ENCODE measurements at places on chromosomes 11 and 22.

DNA sequence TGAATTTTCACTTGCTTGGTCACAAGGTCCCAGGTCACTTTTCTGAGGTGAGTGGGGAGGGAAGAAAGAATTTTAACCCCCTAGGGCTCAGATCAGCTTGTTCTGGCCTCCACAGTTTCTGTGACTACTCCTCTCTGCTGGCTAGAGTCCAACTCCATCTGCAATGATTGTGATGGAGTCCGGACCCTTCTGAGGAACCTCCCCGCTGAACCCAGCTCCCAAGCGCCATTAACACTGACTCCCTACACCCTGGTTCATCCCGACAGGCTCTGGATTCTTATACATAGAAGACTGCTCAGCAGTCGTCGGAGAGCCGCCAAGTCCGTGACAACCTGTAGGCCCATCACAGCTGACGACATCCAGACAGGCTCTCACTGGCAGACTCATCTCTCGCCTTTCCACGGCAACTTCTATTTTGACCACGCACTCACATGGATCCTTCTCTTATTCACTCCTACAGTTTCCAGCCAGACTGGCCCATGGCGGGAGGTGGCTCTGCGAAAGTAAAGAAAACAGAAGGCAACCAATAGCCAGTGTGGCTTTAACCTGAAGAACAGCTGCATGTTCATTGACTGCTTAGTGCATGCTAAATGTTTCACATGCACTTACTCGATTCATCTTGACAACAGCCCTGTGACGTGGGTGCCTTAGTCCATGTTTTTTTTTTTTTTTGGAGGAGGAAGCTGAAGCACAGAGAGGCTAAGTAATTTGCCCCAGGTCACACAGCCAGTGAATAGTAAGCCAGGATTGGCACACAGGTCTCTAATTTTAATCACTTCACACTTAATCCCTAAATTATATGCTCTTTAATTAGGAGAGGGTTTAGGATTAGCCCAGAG is 68.0 kb upstream of the PRDM11 start:
- no peak for DNase-seq

GRCh38 chr11:134994431-134994830 is 582.4 kb upstream of the B3GAT1 start:
- DNase-seq, result no peak

DNA sequence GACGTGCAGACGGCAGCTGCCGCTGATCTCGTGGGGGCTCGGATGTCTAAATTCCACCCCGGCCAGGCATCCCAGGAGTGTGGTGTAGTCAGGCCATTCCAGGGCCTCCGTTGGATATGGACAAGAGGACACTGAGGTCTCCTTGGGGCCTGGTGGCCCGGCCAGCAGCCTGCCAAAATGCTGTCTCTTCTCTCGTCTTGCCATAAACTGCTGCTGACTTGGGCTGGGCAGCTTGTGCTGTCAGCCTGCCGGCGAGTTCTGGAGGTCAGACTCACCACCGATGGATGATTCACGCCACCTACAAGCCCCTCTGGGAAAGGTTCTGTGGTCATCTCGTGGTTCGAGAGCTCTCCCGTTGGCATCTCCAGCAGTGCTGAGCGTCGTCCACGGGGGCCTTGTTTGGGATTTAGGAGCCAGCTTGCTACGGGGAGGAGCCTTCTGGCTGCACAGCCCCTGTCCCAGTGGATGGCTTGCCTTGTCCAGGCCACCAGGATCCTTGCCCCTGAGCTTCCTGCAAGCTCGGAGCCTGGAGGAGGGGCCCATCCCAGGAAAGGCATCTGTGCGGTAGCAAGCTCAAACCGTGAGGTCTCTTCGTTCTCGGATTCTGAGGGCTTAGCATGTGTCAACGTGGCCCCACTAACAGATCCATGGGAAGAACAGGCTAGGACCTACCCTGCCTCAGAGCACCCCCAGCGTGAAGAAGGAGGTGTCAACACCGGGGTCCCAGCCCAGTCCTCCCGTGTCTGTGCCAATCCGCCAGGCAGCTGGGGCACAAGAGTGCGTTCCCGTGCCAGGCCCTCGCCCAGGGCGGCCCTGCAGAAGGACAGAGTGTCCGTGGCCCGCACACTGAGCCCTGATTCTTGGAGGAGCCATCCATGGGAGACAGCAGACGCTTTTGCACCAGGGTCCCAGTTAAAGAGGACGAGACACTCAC is 1114.1 kb downstream of the BRD1 start:
- DNase-seq, result no peak

DNA sequence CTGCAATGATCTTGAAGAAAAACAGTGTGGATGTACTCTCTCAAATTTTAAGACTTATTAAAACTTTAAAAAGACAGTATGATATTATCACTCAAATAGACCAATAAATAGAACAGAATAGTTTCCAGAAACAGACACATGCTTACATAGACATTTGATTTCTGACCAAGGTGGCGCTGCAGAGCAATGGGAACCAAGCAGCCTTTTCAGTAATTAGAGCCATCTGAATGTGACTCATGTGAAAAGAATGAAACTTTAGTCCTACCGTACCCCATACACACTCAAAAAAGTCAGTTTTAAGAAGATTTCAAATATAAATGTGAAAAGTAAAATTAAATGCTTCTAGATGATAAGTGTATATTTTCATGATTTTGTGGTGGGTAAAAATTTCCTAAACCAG is 74.2 kb upstream of the MS4A8 start:
- no peak for DNase-seq

DNA sequence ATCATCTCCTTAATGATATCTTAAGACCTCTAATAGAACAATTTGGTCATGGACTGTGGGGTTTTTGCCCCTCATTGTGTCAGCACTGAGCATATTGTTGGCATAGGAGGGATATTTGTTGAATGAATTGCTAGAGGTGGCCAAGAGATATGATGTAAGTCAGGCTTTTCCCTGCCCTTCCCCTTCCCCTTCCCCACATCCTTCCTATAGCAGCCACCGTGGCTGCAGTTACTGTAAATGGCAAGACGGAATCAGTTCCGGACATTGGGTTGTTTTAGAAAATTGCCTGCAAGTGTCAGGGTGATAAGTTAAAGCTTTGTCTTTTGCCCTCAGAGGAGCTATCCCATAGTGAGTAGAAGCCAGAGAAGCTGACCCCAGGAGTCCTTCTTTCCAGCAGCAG is 23.0 kb downstream of the LIMK2 start:
- DNase-seq, result no peak

- DNase-seq, result no peak
Measured at GRCh38 chr11:27660171-27660570, 40.1 kb downstream of the BDNF start.

DNA sequence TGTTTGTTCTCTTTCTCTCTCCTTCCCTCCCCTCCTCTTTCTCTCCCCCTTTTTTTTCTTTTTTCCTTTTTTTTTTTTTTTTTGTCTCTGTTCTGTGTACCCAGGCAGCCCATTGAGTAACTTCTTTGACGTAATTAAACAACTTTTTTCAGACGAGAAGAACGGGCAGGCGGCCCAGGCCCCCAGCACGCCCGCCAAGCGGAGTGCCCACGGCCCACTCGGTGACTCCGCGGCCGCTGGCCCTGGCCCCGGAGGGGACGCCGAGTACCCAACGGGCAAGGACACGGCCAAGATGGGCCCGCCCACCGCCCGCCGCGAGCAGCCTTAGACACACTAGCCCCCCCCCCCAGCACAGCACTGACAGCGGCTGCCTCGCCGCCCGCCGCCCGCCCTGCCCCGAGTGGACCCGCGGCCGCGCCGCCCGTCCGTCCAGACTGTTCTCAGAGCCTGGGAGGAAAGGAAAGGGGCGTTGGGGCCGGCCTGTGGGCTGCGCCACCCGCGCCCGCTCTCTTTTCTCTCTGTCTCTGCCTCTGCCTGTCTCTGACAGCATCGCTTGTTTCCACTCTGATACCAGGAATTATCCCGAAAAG is 26.1 kb downstream of the MOB2 start:
- no peak for DNase-seq

DNA sequence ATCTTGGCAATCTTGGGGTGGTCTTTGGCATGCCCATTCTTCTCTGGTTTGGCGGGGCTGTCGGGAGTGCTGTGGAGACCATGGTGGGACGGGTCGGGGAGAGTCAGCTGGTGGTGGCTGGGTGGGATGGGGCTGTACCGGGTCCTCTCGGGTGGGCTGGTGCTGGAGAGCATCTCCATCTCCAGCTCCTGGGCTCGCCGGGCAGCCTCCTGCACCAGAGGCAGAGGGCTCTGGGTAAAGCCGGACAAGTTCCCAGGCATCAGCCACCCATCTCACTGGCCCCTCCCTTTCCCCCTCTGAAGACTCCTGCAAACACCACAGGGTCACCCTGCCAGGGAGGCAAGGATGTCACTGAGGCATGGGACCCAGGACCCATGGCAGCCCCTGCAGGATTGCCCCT is 25.1 kb downstream of the ANKK1 start:
- no peak for DNase-seq

- peak; percentile 43 for DNase-seq
Measured at GRCh38 chr11:113305440-113306336, 8.7 kb upstream of the TTC12 start.

DNA sequence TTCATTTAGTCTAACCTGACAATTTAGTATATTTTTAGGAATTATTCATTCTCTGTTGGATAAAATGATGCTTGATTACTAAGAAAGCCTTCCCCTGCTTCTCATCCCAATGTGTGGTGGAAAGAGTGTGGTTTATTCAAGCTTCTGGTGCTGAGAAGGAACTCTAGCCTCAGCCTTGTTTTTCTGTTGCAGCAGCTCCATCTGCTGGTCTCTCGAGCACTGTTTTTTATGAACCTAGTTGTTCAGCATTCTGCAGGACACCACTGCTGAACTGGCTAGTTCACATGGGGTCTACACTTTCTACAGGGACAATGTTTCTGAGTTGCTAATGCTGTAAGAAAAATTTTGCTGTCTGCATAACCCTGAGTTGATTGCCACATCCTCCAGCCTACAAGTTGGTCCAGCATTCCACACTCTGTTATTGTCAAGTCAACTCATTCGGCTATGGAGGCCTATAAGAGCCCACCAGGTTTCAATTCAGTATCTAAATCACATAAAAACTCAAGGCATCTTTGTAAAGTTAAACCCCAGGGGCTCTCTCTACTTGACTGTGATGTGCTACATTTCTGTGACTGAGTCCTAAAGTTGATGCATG is 14.3 kb downstream of the OR2AG2 start:
- no peak for DNase-seq

DNA sequence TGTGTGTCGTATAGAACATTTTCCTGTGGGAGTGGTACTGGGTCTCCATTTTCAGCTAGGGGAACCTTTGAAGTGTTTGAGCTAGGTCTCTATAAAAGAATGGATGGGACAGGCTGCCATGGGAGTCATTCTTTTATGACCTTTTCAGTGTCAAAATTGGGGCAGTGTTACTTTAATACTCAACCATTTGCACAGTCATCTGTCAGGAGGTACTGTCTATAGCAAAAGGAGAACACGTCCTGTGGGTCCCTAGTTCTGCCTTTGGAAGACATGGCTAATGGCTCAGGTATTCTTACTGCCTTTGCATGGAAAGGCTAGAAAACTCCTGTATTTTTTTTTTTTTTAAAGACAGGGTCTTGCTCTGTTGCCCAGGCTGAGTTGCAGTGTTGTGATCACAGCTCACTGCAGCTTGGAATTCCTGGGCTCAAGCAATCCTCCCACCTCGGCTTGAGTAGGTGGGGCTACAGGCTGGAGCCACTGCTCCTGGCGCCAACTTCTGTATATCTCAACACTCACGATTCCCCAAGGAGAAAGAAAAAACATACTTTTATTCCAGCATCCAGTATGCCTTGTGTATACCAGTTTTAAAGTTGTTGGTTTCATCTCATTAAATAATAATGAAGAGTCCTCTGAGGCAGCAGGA is 2.1 kb upstream of the ATF4 start:
- no peak for DNase-seq

DNA sequence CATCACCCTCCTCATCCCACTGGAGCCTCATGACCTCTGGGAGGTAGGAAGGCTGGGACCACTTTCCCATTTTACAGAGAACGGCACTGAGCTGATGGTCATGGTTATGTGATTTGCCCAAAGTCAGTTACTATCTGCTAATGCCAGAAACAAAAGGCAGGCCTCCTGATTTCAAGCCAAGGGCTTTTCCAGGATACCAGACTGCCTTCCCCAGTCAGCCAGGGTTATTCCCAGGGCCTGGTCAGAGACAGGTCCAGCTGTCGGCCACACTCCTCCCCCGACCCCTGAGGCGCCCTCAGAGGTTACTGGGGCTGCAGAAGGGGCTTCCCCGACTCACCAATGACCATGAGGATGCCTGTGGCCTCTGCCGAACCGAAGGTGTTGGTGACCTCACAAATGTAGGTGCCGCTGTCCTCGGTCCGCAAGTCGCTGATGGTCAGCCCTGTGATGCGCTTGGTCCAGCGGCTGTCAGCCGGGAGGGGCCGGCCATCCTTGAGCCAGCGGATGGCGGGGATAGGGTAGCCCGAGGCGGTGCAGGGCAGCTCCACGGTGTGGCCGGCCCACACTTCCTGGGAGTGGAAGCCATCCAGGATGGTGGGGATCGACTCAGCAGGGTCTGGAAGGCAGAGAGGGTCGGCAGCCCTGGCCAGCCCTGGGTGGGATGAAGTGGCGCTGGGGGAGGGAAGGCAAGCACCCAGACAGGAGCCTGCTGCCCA is 197.0 kb downstream of the CEP164 start:
- no peak for DNase-seq

GRCh38 chr11:71895961-71896360 is 17.7 kb downstream of the DEFB131B start:
- no peak for DNase-seq

GRCh38 chr11:112649856-112650255 is 311.4 kb upstream of the NCAM1 start:
- DNase-seq, result no peak

GRCh38 chr22:44799077-44799945 is 46.9 kb downstream of the ARHGAP8 start:
- no peak for DNase-seq

DNA sequence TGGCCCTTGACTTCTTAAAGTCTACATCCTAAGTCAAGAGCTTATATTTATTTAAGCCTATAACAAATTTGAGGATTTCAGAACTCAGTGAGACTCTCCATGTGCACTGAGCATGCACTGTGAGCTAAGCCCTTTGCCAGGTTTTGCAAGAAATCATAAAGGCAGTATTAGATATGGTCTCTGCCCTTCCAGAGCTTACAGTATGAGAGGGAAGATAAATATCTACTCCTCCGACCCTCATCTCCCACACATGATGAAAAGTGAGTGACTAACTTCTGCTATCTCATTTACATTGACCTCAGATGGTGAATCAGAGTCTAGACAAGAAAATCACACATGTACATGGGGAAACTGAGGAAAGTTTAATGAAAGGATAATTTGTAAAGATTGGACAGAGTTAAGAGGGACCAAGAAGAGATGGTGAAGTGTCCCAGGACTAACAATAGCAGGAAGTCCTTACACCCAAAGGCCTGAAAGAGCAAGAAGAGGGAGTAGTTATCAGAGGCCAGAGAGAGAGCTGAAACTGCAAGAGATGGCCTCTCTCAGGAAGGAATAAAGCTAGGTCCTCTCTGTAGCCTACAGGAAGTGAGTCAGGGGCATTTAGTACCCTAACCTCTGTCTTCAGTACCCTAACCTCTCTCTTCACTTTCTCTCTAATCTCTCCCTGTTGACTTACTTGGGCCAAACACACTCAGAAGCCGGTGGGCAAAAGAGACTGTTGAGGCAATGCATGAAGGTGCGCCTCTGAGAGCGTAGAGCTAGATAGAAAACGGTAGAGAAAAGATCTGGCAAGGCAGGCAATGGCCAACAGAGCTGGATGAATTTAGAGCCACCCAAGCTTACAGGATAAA is 23.0 kb upstream of the BLID start:
- DNase-seq, result no peak
